ENCODE measurements at places on chromosomes 3 and 15.

GRCh38 chr15:79018960-79019359, 71.6 kb downstream of the RASGRF1 start:
- no peak for DNase-seq

GRCh38 chr3:141095546-141095937, 44.4 kb downstream of the SPSB4 start:
- no peak for DNase-seq

DNA sequence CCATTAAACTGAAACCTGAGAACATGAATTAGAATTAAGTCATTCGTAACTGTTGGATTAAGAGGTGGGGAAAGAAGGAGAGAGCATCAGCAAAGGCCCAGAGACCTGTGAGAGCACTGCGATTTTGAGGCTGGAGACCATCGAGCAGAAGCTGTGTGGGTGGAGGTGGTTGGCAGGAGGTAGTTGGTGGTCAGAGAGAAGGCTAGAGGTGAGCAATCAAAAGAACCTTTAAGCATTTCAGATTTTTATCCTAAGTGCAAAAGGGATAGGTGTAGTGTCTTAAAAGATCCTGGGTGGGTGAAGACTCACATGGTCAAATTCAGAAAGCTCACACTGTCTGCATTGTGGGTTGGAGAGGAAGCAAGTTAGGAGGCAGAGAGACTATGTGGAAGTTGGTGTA, 65.1 kb upstream of the TEX264 start:
- DNase-seq = no peak

DNA sequence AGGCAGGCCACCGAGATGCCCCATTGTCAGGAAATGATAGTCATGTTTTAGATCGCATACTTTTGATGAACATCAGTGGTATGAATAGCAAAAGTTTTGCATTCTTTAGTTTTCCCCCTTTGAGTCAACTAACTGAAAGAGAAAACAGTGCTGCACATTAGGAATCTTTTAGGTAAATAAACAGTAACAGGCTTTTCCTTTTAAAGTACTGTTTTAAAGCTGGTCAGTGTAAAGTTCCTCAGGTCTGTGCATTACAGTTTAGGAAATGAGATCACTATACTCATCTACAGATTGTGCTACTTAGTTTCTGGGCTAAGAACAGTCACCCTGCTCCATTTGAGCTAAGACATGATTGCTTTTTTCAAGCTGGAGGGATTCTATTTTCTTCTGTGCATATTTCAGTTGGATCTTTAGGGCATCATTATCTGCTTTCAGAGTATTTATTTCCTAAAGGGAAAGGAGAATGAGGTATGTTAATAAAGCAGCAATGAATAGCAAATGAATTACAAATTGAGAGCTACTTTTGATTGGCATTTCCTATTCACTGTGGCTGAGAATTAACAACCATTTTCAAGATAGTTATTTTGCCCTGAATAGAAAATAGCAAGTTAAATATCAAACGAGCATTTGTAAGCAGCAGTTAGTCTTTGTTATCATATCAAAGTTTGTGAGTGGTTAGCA, 36.5 kb downstream of the FAM98B start:
- DNase-seq = no peak

GRCh38 chr3:61315871-61316270, 64.6 kb upstream of the FHIT start:
- DNase-seq = no peak

DNA sequence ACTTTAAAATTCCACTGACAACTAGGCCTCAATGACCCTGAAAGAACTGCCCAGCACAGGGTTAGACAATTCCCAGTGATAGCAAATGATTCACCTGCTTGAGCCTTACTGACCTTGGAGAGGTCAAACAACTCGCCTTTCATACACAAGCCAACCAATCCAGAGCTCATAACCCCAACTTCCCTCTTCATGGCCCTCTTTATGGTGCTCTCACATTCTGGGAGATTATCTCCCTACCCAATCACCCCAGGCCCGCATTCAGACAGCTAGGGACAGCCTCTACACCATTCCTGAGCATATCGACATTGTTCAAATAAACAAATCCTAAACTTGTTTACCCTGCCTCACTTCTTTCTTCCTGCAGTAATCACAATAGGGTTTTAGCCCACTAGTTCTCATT, 32.2 kb upstream of the COLQ start:
- no peak for DNase-seq

- peak; percentile 50 for DNase-seq
These were observed 96.6 kb downstream of the SLC9A9 start for GRCh38 chr3:143751643-143752178.

GRCh38 chr3:100002599-100003350, 111.5 kb downstream of the FILIP1L start:
- no peak for DNase-seq
